Hematopoietic multipotent progenitor cell treated with erythropoietin and hydrocortisone succinate and interleukin-3 and kit ligand, for 17 days (in vitro differentiated cells): ENCODE measurements at places on chromosomes 11 and 22.

- DNase-seq, result no peak
Measured at GRCh38 chr11:44542372-44542771, 23.1 kb upstream of the CD82 start.

DNA sequence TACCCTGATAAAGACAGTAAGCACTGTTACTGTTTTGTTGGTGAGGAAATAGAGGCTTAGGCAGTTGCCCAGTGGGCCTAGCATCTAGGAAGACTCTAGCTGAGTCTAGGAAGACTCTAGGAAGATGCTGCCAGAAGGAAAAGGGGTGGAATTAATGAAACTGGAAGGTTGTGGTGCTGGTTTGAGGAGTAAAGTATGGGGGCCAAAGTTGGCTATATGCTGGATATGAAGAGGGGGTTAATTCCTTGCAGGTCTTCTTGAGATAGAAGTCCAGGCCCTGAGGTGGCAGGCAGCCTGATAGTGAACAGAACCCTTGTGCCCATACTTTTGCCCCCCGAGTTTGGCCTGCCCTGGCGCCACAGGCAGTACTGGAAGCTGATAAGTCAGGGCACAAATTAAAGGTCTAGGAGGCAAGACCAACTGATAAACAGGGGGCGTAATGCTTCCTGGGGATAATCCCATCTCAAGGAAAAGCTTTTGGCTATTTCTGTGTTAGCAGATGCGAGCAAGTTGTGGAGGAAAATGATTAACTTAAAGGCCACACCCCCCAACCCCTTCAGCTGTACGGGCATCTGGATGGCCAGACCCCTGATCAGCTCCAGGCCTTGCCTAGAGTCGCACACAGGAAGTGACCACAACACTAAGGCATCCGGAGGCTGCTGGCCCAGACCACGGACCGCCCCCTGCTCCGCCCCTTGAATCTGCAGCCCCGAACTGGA is 3.1 kb downstream of the ILK start:
- no peak for DNase-seq

DNA sequence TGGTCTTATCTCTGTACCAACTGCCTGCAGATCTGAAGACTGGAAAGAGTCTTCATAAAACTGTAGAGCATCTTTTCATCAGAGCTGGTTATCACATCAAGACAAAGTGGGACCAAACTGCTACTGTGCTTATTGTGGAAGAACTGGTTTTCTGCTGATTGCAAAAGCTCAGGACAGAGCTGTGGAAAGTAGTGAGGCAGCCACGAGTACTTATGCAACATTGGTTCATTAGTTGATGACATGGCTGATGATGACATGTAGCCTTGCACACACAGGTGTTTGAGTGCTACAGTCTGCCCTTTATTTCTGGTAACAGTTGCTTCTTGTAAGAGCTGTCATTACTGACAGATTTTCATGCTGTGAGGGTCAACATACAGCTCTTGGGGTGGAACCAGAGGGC is 185.4 kb upstream of the GUCY1A2 start:
- DNase-seq, result no peak

DNA sequence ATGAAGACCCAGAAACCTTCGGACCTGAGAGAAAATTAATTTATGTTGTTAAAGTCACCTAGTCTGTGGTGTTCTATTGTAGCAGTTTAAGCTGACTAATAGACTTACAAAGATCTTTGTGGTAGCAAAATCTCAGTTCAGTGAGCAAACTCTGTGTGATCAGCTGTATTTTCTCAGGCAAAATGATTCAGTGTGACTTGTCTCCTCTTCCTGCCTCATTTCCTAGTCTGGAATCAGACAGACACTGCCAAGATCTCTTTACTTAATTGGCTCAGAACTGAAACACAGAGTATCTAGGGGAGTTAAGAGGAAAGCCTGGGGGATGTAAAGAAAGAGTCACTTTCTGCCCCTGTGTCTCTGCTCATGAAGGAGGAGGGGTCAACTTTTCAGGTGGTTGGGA is 564.7 kb downstream of the KCNA4 start:
- no peak for DNase-seq

GRCh38 chr11:119892311-119892808 is 163.4 kb upstream of the NECTIN1 start:
- DNase-seq, result no peak

DNA sequence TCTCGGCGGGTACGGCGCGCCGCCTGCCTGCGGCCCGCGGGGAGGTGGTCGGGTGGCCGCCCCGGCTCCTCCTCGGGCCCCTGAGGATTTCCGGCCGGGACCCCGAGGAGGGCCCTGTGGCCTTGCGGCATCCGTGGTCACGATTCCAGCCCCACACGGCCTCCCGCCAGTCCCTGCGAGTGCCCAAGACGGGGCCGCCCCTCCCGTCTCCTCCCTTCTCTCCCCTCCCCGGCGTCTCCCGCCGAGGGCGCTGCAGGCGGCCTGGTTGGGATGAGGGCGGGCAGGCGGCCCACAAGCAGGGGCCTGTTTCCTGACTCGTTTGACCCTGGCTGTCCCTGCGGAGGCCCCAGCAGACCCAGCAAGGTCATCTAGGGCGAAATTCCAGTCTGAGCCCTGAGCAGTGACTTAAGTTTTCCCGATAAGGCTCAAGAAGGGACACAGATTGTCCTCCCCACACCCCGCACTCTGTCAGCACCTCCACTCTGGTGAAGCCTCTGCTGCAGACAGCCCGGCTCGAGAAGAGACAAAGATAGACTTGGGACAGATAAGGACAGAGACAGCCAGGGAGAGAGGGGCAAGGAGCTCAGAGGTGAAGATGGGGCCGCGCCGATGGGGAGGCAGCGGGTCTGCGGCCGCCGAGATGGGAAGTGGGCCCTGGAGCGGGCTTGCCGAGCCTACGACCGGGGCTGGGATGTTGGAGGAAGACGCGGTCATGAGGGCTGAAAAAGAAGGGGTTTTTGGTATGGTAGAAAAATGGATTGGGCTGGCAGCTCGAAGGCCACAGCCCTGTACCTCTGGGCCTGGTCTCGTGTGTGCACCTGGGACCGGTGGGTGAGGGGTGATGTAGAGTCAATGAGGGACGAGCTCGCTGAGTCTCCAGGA is 95.0 kb downstream of the SWAP70 start:
- DNase-seq, result peak; percentile 38

GRCh38 chr11:104333977-104334376 is 170.0 kb upstream of the PDGFD start:
- no peak for DNase-seq

GRCh38 chr11:69600001-69600400 is 41.0 kb upstream of the CCND1 start:
- DNase-seq, result no peak

GRCh38 chr22:46783721-46784120 is 21.3 kb downstream of the TBC1D22A start:
- DNase-seq, result no peak

- DNase-seq, result no peak
Measured at GRCh38 chr11:64694821-64695365, 28.1 kb downstream of the NRXN2 start.

DNA sequence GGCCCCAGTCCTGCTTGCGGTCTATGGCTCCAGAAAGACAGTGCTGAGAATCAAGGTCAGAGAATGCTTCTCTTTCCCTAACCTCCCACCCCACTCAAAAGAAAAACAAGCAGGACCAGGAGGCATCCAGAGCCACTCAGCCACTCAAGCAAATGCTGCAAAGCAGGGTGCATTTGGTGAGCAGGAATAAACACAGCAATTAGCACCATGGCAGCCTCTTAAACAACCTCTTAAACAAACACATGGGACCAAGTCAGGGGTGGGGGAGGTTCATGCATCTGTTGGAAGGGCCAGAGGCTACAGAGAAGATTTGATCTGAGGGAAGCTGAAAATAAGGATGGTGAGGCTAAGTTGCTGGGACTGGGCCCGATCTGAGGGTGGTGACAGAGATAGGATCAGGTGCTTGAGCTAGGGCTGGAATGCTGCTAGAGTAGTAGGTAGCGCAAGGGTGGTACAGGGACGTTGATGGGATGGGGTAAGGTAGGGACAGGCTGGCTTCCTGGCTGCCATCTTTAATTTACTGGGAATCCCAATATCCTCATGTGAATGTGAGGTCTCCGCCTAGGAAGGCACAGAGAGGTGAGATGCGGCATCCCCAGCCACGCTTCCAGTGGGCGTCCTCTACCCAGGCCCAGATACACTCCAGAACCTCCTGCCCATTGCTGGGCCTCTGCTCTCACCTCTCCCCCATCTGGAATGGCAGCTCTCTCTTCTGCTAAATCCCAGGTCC is 26.6 kb upstream of the LMO1 start:
- DNase-seq, result no peak

GRCh38 chr11:119982517-119983239 is 155.2 kb downstream of the TRIM29 start:
- DNase-seq, result no peak

GRCh38 chr22:42889304-42889703 is 32.2 kb upstream of the ARFGAP3 start:
- no peak for DNase-seq

DNA sequence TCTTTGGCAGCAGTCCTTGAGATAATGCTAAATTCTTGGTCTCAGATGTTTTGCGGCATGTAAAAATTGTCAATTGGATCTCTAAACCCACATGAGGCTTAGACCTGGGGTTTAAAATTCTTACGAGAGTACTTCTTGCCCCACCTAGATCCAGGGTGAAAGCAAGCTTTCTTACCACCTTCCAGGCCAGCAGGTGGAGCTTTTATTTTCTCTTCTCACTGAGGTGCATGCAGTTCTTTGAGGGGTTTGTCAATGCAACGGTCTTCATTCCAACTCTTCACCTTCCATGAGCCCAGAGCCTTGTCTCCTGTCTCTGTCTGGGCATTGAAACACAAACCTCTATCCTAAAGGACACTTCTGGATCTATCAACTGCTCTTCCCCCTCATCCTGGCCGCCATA is 154.1 kb downstream of the MYO18B start:
- DNase-seq, result no peak

DNA sequence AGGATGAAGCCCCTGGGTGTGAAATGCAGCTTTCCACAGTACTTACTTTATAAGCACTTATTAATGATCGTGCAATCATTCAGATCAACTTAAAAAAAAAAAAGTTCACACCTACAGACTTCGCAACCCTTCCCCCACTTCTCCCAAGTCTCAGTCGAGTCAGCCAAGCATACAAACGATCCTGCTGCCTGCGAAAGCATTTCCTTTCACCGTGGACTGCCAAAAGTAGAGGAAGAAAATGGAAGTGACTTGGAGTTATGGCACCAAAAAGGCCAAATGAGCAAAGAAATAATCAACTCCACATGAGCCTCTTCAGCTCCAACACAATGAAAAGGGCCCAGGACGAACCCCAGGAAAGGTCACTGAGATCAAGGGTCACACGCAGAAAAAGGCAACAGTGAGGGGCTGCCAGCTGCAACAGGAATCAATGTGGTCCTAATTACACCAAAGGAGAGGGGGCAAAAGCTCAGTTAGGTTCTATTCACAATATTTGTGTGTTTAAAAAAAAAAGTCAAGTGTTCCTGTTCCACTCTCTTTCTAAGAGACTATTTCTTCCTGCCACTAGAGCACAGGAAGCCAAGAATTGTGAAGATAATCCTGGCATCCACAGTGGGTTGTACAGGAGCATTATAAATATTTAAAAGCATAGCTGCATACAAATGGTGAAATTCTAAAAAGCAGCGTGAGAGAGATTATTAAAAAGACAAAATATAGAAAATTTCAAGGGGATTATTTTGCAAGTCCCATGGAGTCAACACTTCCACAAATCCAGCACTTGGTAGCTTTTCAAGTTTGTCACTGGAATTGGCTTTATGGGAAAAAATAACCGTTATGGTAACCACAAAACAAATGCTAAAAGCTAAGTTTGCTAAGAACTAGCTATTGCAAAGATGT is 28.4 kb downstream of the CDON start:
- no peak for DNase-seq

DNA sequence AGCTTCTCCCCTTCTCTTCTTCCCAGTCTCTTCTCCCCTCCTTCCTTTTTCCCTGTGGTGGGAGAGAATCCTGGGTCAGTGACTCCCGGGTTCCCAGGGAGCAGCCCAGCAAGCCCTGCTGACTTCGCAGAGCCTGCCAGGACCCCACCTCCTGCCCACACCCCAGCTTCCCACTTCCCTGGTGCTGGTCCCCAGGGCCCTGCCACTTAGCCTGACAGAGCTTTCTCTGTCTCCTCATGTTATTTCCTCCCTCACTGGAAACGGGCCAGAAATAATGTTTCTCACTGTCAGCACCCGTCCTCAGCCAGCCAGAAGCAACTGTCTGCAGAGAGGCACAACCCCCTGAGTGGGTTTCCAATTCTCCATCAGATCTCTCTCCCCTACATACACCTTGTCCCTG is 27.1 kb downstream of the C11orf96 start:
- DNase-seq, result no peak

DNA sequence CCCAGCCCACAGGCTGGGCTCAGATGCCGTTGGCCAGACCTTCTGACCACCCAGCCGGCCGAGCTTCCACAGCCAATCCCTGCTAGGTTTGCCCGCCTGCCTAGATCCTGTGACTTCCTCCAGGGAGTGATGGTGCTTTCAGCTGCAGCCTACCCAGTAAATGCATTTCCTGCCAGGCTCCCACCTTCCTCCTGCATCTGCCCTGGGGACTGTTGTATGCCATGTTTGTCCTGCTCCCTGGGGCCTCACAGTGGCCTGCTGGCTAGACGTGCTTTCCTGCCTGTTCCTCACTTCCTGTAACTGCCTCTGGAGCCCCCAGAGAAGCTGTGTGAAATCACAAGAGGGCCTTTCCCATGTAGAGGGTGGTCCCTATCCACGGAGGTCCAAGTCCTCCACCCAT is 86.2 kb downstream of the GALNT18 start:
- DNase-seq, result no peak

DNA sequence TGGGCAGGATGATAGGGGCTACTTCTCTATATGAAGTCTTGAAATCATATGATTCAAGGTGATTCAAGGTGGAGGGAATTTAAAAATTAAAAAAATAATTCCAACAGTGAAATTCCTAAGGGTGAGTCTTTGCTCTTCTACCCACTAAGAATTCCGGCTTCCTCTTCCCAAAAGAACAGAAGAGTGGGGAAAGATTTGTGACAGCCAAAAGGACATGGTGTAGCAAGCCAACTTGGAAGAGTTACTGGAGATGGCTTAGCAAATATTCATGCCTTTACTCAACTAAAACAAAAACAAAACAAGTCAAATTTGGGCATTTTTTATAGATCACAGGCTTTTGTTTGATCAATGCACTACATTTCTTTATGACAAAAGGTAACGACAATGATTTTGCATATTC is 12.3 kb downstream of the ZBED5 start:
- no peak for DNase-seq

- no peak for DNase-seq
Measured at GRCh38 chr11:122168218-122168617, 52.2 kb upstream of the BLID start.

DNA sequence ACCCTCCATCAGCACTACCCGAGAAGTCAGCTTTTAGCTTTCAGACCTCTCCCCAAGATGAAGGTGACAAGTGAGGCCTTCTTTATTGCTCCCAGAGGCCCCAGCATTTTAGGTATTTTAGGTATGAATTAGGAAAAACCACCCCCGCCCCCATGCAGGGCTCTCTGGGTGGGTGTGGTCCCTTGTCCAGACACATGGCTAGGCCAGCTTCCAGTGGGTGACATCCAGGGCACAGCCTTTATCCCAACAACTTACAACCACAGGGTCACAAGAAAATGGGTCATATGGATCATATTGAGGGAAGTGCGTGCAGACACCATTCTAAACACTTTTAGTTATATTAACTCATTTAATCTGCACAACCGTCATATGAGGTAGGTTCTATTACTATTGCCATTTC is 42.1 kb downstream of the RIBC2 start:
- no peak for DNase-seq

GRCh38 chr22:40009951-40010671 is 15.4 kb downstream of the FAM83F start:
- no peak for DNase-seq

- no peak for DNase-seq
Measured at GRCh38 chr11:72327606-72328005, 83.6 kb upstream of the PHOX2A start.
